ENCODE measurements at places on chromosomes 2 and 18. TPM values are rescaled to one million over a fixed set of nuclear protein-coding genes. Genes with fewer than 3 reads are reported as not detected.

The PLEK gene
- 0.22 TPM for total RNA-seq

The LIPG gene
- 2.6 TPM for total RNA-seq

The HJURP gene
- total RNA-seq = 64.1 TPM

The PDE1A gene
- total RNA-seq = 0.12 TPM

The VIT gene
- total RNA-seq = not detected

The KRTCAP3 gene
- 65.7 TPM for total RNA-seq

The SLC14A1 gene
- not detected for total RNA-seq

The SLC38A11 gene
- total RNA-seq = not detected

The PSD4 gene
- 12.6 TPM for total RNA-seq

The CD28 gene
- total RNA-seq = 0.37 TPM

The IL36A gene
- not detected for total RNA-seq

The UGT1A4 gene
- total RNA-seq = 0.12 TPM

The CFAP53 gene
- 1.1 TPM for total RNA-seq

The TMEM37 gene
- 2.3 TPM for total RNA-seq

The CCDC74A gene
- total RNA-seq = 13.6 TPM

The KLF7 gene
- 15.4 TPM for total RNA-seq

The DCDC2C gene
- total RNA-seq = not detected

The ADGRF3 gene
- total RNA-seq = not detected

The RBM45 gene
- total RNA-seq = 7.4 TPM

The GCKR gene
- total RNA-seq = not detected

The CAPN14 gene
- not detected for total RNA-seq

The SKA1 gene
- 34.5 TPM for total RNA-seq

The SNTG2 gene
- total RNA-seq = not detected

The SPRED2 gene
- 62.6 TPM for total RNA-seq

The TANC1 gene
- total RNA-seq = 15.1 TPM

The ARHGAP15 gene
- 0.42 TPM for total RNA-seq

The C2orf74 gene
- total RNA-seq = not detected

The ACOXL gene
- 5.5 TPM for total RNA-seq

The KCNS3 gene
- 5.2 TPM for total RNA-seq

The EXOC6B gene
- 25.4 TPM for total RNA-seq

The CYP27C1 gene
- not detected for total RNA-seq

The DYNAP gene
- total RNA-seq = not detected

The MEP1B gene
- total RNA-seq = not detected

The PTGR3 gene
- 25.3 TPM for total RNA-seq

The SCN2A gene
- 0.25 TPM for total RNA-seq

The TGFA gene
- 50.1 TPM for total RNA-seq

The ATOH8 gene
- total RNA-seq = 0.74 TPM

The ZAP70 gene
- 0.91 TPM for total RNA-seq

The LCT gene
- 0.12 TPM for total RNA-seq

The VIL1 gene
- 0.49 TPM for total RNA-seq

The POTEF gene
- total RNA-seq = 3.5 TPM

All from HCT116 (cell line).